Bronchus fibroblast of lung (primary cell): ENCODE measurements at places on chromosomes 6 and 20. TPM values are rescaled to one million over a fixed set of nuclear protein-coding genes. Genes with fewer than 3 reads are reported as not detected.

C2 gene
- total RNA-seq, result 0.17 and 0.30 TPM in 2 replicates

KATNA1 gene
- 17.2 and 17.8 TPM in 2 replicates for total RNA-seq

FLRT3 gene
- 1.5 TPM in 2 replicates for total RNA-seq

SMOC2 gene
- not detected in 2 replicates for total RNA-seq

RAE1 gene
- total RNA-seq, result 34.5 and 36.1 TPM in 2 replicates

DEFB132 gene
- total RNA-seq, result not detected in 2 replicates

MYBL2 gene
- total RNA-seq, result 44.2 and 54.1 TPM in 2 replicates

SLC16A10 gene
- under 0.01 TPM in 2 replicates for total RNA-seq

PYGB gene
- 207 and 218 TPM in 2 replicates for total RNA-seq

ASCC3 gene
- 23.2 and 31.6 TPM in 2 replicates for total RNA-seq

SFT2D1 gene
- 56.9 and 63.0 TPM in 2 replicates for total RNA-seq

TMEM244 gene
- total RNA-seq, result not detected in 2 replicates

STX11 gene
- total RNA-seq, result 0.50 and 1.2 TPM in 2 replicates
